Esophagus muscularis mucosa (tissue), 4 donors: ENCODE measurements at places on chromosomes 2 and 18. TPM values are rescaled to one million over a fixed set of nuclear protein-coding genes. Genes with fewer than 3 reads are reported as not detected.

DNA sequence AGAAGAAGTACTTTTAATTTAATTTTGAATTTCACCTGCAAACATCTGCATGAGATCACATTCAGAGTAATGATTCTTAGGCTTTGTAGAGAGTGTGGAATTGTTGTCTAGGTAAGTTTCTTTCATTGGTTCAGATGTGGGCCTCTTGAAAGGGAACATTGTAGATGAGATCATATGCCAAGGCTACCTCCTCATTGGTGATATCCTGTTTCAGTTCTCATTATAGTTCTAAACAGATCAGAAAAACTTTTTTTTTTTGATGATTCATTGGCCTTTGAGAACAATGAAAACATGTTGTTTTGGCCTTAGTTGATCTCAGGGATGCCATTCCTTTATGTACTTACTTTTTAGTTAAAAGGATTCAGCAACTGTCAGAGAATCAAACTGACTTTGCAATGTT, 44.5 kb downstream of the EML6 start:
- DNase-seq, result no peak

GRCh38 chr2:96353032-96353561, 17.5 kb downstream of the NCAPH start:
- no peak for DNase-seq

SANBR gene
- total RNA-seq, result 5.3 TPM

CXCR4 gene
- 4.2 TPM for total RNA-seq

GALNT14 gene
- total RNA-seq, result 0.33 TPM
